Skeletal muscle tissue (tissue), 5 donors: ENCODE measurements at places on chromosomes 16 and 17. TPM values are rescaled to one million over a fixed set of nuclear protein-coding genes. Genes with fewer than 3 reads are reported as not detected.

Gene KRTAP4-1
- not detected for total RNA-seq

Gene ABCC12
- total RNA-seq, result not detected

Gene PDILT
- not detected for total RNA-seq

Gene ZG16
- not detected for total RNA-seq

Gene RNF227
- total RNA-seq, result 2.6 TPM

Gene TNP2
- total RNA-seq, result not detected
